ENCODE measurements at places on chromosomes 1 and 21.

DNA sequence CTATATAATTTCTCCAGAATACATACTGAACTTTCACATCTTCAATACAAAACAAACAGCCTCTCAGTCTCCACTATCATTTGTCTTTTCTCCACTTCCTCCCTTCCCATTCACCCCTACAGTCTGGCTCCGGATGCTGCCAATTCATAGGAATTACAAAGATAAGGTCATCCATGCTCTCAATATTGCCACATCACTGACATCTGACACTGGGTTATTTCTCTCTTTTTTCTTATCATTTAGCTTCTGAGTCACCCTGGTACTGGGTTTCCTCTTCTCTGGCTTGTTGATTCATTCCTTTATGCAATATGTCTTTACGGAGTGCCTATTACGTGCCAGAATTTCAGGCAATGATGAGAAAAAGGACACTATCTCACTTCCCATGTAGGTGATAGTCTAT, 3.1 kb upstream of the SH3BP5L start:
- DNase-seq, result no peak

DNA sequence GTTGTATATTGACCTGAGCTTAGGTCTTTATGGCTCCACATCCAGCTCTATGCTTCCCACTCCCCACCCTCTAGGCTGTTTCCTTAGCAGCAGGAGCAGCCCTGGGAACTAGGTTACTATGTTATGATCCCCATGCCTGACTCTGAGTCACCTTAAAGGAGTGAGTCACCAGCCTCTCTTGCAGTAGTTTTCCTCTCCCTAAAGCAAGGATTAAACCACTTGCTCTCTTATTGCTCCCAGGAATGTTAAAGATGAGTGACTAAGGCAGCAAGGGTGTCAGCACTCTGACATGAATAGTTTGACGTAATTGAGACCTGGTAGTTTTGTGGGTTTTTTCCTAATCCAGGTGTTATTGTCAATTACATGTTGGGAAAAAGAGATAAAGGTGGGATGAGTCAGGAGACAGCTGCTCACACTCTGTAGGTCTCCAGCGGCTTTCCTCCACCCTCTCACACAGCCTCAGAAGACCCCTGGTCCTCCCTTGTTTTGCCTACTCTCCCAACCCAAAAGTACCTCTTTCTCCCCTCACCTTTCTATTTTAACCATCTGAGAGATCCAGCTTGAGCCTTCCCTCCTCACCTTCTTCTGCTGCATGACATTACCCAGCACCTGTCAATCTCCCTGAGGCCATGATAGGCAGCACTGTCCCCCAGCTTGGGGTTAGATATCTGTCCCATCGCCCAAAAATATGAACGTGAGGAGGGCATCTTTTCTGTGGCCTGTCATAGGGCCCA, 369.1 kb upstream of the VAMP3 start:
- DNase-seq, result no peak

DNA sequence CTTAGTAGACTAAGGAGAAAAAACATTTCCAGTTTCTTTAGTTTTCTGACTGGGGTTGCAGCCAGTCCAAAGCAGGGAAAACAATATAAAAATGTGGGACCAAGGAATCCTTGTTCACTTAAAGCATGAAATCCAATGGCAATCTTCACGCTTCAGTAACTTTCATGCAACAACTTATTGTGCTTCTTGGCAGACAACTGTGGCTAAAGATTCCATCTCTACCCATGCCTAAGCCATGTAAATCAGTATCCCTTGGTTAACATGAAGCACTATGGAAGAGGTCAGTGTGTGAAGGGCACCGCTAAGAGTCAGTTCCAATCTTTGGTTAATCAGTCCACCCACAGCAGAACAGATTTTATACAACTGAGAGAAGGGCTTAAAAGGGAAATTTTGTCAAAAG, 201.8 kb upstream of the GREM2 start:
- DNase-seq, result no peak

DNA sequence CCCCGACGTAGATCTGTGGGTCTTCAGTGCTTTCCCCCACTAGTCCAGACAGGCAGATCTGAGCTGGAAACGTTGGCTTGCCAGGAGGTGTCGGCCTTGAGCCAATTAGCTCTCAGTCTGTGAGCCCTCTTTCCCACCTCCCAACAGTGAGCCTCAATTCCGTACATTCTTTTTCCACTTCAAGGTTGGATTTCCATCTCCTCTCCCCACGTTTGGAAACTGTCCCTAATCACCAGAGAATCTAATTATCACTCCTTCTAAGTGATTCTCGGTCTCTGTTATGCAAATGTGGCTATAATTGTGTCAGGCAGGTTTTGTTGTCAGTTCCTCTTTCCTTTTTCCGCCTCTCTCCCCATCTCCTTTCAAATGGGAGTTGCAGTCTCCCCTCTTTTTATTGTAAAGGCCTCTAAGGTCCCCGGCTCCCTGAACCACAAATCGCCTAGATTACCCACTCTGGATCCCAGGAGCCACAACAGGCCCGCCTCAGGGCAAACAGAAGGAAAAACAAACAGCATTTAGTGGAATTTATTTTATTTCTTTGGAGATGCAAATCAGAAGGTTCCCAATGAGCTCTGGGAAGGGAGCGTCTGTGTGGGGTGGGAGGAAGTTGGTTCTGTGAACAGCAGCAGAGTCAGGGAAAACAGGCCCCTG, 29.4 kb upstream of the LRRN2 start:
- DNase-seq, result peak; percentile 21

GRCh38 chr1:228836427-228836826, 101.1 kb downstream of the RHOU start:
- no peak for DNase-seq

DNA sequence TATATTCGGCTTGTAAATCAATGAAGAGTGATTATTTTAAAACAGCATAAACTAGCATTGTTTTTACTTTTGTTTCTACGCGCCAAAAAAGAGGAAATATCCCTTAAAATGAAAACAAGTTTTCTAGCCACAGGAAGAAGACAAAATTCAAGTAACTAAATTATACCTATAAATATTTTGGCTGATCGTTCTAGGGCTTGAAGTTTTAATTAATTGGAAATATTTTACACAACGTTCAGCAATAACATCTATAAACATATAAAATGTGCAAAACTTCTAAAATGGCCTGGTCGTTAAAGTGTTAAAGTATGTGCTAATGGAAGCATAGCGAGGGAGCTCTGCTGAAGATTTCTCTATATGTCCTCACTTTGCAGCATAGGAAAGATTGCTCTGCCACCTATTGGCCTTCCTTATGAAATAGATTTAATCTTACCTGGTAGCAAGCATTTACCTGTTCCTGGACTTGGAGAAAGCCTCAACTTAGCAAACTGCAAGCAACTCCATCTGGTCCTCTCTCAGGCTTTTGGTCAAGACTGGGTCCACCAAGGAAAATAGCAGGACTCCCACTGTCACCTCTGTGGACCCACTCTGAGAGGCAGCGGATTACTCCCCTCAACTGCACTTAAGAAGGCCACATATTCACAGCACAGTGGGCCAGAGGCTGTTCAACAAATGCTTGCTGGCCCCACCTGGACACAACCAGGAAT, 351.3 kb upstream of the RUNX1 start:
- DNase-seq, result no peak

GRCh38 chr1:60746278-60746791, 336.0 kb upstream of the NFIA start:
- peak; percentile 17 for DNase-seq

GRCh38 chr1:230708631-230709580, 5.0 kb downstream of the AGT start:
- DNase-seq, result no peak

GRCh38 chr21:16195538-16195910, 465.7 kb downstream of the USP25 start:
- DNase-seq, result no peak

GRCh38 chr1:209601809-209602657, 18.5 kb downstream of the CAMK1G start:
- no peak for DNase-seq

GRCh38 chr1:59730759-59731478, 83.8 kb upstream of the HOOK1 start:
- no peak for DNase-seq

DNA sequence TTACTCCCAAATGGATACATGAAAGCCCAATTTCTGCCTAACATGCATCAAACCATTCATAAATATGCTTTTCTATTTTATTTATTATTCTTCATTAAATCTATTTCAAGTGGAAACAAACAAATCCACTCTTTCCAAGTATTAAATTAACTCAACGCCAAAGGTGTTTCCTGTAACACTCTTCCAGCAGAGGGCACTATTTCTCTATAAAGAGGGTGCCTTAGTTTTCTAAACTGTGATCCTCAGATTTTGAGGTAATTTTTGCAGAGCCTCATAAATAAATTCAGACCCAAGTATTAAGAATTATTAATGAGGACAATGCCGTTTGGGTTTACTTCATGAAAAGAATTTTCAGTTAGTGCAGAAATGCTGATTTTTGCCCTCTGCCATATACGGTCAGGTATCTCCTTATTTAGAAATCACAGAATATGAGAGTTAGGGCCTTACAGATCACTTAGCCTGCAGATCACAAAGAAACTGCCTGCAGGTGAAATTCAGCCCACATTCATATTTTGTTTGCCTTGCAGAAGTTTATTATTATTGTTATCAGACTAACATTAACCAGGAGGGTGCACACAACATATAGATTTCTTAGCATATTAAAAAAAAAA, 40.1 kb upstream of the MYSM1 start:
- peak; percentile 31 for DNase-seq

- no peak for DNase-seq
Measured at GRCh38 chr21:29382030-29382654, 83.4 kb downstream of the BACH1 start.

DNA sequence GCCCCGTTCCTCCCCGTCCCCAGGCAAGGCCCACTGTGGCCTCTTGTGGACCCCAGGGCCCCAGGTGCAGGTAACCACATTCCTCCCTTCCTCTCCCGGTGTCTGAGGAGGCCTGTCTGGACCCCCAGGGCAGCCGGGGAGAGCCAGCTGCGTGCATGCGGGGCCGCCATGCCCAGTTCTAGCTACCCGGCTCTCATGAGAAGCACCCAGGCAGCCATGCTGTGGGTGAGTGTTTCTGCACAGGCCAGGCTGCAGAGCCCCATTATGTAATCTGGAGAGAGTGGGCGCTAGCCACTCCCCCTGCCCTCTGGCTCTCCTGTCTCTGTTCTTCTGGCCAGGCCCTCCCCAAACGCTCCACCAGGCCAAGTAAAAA, 18.4 kb upstream of the PLEKHG5 start:
- DNase-seq, result no peak

DNA sequence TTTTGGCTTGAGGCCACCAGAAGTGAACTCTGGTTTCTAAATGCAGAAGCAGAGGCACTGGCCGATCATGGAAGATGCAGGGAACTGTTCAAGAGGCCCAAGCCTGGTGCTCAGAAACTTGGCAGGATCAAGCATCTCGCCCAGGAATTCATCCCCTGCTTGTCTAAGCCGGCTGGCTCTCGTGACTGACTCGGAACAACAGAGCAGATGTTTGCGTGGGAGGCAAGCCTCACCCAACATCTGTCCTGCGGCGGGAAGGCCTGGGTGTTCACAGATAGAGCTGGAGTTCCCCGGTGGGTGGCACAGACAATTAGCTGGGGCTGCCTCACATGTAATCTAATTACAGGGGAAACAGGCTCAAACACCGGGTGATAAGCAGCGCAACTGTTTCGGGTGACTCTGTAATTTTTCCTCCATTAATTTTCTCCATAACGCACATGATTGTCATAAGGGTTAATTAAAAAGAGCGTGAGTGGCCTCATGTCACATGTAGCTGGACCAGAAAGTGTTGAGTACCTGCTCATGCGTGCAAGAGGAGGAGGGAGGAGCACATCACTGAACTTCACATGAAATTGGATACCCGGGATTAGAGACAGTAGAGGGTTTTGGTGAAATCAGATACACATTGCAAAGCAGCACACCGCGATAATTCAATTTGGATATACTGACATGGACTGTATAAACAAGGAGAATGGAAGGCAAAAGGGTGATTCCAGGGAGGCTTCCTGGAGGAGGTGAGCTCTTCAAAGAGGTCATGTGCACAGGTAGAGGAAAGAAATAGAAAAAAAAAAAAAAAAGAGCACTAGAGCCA, 180.0 kb downstream of the ETS2 start:
- peak; percentile 26 for DNase-seq

GRCh38 chr1:168565825-168566224, 10.6 kb upstream of the XCL1 start:
- no peak for DNase-seq

- no peak for DNase-seq
Measured at GRCh38 chr1:204383163-204383904, 23.6 kb upstream of the PLEKHA6 start.

DNA sequence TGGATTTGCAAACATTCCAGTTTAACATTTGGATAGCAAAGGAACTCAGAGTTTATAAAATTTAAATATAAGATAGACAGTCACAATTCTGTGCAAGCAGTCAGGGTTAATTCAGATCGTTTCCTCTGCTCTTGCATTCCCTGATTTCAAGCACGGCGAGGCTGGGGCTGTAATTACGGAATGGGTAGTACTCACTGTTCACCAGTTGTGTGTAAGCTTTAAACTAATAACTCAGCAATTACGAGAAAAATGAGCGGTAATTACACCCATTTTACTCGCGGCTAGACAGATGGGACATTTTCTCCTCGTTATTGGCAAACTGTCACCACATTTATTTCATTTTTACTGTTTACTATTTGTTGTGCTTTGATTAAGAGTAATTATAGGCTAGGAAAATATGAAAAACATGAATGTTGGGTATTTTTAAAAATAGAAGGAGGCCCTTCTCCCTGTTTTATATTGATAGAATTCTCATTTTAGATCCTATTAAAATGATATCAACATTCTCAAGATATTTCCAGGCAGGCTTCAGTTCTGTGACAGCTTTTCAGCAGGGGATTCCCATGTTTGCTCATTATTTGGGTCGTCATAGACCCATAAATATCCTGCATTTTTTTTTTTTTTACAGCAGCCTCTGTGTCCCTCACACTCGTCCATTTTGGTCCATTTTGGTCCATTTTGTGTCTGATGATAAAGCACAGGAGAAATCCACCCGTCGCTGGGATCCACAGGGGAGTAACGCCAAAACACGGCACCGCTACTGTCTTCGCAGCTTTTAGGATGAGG, 208.3 kb downstream of the DSCAM start:
- DNase-seq, result no peak

DNA sequence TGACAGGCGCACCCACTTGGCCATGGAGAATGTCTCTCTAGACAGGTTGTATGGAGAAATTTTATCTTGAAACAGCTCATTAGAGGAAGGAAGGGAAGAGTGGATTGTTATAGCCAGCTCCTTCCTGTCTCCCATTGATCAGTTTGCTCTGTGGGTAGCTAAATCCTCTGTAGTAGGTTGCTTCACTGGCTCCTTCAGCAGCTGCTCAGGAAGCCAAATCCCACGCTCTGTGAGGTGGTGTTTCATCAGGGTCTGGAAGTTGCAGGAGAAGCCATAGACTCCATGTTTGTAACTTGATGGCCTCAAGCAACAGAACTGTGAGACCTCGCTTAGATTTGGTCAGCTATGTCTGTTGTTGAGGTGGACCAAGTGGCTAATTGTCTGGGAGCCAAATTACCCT, 6.8 kb upstream of the NFYC start:
- DNase-seq, result no peak

DNA sequence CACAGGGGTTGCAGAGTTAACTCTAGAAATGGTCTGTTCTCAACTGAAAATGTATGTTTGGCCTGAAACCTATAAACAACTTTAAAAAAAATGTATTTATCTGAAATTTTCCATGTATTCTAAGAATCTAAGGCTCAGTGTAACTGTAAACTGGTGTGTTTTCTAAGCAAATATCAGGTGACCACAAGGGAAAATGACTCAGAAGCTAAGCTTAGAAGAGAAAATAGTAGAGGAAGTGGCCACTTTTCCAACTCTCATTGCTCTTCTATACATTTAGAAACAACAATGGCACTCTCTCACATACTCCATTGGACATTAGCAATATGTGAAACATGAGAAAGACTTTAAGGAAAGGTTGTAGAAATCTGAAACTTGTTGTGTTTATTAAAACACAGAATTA, 7.5 kb downstream of the TNFSF18 start:
- DNase-seq, result no peak

Data from nephron progenitor cell (in vitro differentiated cells).